COLO829 (cell line): ENCODE measurements at places on chromosomes 2 and 18.

- DNase-seq: no peak
Measured at GRCh38 chr2:101473911-101474701, 806 bp downstream of the RFX8 start.

DNA sequence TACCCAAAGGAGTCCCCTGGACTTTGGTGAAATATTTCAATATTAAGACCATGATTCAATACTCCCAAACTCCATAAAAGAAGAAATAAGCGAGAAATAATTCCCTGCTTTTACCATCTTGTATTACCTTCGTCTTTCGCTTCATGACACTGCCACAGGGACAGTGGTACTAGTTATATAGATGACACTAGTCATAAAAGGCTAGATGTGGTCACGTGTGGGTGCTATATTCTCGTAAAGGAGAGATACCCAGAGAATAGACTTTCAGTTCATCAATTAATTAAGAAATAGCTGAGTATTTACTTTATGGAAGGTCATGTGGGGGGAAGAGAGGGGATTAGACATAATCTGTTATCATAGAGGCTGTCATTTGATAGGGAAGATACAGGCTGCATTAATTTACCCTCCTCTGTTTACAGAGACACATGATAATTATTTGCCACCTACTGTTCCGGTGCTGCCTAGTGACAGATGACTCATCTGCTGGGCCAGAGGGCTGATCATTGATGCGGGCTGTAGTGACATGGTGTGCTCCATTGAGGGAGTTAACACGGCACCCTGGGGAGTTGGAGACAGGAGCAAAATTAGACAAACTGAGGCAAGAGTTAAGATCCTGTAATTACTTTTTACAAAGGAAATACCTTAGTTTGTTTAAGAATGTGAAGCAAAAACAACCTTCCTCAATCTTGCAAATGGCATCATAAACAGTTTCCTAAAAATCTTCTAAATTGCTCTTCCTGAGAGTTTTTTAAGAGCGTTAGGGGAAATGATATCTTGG is 78.2 kb upstream of the ITGB6 start:
- DNase-seq: no peak

DNA sequence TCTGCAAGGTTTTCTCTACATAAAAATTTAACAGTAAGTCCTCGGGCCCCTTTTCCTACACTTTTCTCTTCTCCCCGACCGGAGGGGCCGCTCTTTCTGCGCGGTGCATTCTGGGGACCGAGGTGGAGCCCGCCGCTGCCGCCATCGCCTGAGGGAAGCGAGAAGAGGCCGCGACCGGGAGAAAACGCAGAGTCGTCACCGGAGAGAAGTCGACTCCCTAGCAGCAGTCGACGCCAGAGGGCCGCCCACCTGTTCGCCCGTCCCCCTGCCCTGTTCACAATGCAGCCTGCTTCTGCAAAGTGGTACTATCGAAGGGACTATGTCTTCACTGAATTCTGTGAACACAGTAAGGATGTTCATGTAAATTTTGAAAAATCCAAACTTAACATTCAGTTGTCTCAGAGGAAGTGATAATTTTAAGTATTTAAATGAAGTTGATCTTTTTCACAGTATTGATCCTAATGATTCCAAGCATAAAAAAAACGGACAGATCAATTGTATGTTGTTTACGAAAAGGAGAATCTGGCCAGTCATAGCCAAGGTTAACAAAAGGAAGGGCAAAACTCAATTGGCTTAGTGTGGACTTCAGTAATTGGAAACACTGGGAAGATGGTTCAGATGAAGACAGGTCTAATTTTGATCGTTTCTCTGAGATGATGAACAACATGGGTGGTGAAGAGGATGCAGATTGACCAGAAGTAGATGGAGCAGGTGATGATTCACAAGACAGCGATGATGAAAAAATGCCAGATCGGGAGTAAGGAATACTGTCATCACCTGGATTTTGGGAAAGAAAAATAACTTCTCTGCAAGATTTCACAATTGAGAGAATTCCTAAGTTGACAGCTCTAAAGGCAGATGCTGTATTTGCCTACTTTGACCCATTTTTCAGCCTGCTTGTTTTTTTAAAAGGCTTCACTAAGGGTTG is 55.8 kb downstream of the ASXL2 start:
- no peak for DNase-seq

DNA sequence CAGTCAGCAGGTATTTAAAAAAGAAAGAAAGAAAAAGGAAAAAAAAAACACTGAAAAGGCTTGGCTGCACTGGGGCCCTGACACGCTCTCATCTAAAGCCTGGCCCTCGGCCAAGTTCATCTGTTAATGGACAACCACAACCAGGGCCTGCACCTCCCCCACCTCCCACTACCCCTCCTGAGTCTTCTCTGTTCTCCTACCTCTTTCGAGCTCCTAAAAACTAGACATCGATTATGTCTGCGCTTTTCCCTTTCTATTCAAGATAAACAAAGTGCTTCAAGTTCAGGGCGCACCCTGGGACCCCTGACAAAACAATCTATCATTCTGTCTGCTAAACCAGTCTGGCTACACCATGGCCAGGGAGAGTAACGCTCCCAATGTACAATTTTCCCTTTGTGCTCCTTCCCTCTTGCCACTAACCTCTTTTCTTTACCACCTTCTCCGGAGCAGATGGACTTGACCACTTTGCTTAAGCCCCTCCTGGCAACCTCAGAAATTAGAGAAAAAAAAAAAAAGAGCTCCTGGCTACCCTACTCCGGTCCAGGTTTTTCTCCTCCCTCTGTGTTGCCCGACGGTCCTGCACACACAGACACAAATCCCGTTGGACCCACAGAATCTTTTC is 22.7 kb downstream of the BCL11A start:
- DNase-seq: no peak

GRCh38 chr2:68737711-68738110 is 3.1 kb downstream of the ARHGAP25 start:
- DNase-seq: no peak

DNA sequence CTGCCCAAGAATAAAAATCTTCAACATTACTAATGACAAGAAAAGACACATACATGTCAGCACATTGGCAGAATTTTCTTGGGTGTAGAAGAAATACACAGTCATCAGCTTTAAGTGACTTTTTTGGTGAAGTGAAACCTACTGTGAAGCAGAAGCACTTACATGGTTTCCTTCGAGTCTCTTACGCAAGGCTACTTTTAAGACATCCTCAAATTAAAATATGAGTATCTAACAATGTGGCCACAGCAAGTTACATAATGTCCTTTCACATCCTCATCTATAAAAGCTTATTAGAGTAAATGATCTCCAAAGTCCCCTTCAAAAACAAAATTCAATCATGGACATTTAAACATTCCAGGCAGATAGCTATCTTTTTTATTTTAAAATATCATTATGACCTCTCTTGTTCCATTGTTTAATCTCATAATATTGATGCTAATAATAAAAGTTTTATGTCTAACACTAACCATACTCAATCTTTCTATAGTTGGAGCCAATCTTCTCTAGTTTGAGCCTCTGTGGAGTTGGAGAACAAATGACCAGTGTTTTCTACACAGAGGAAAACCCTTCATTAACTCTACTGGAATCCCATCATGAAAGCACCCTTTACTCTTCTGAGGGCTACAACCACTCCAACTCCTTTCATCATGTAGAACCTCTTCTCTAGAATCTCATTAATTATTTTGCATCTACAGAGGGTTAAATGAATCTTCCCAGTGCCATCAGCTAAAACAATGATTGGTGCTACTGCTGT is 182.2 kb upstream of the ZFP36L2 start:
- peak; percentile 61 for DNase-seq

DNA sequence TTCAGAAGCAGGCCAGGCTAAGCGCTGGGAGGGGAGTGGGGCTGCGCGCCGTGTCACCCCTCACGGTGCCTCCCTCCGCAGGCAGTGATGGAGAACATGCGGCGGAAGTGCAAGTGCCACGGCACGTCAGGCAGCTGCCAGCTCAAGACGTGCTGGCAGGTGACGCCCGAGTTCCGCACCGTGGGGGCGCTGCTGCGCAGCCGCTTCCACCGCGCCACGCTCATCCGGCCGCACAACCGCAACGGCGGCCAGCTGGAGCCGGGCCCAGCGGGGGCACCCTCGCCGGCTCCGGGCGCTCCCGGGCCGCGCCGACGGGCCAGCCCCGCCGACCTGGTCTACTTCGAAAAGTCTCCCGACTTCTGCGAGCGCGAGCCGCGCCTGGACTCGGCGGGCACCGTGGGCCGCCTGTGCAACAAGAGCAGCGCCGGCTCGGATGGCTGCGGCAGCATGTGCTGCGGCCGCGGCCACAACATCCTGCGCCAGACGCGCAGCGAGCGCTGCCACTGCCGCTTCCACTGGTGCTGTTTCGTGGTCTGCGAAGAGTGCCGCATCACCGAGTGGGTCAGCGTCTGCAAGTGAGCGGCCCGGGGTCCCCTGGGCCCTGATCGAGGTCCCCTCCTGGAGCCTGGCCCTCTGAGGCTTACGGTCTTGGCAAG is 12.2 kb downstream of the WNT10A start:
- DNase-seq: peak; percentile 32

DNA sequence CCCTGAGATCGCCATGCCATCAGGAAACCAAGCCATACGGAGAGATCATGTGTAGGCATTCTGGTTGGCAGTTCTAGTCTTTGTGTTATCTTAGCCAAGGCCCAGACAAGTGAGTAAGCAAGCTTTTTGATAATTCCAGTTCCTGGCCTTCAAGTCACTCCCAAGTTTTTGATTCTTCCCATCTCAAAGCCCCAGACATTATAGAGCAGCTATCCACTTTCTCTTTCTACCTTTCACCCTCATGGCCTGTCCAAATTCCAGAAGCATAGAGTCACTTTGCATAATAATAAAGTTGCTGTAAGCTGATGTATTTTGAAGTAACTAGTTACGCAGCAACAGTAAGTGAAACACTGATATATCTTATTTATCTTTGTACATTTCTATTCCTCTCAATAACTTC is 26.8 kb upstream of the IL1RL1 start:
- DNase-seq: no peak

DNA sequence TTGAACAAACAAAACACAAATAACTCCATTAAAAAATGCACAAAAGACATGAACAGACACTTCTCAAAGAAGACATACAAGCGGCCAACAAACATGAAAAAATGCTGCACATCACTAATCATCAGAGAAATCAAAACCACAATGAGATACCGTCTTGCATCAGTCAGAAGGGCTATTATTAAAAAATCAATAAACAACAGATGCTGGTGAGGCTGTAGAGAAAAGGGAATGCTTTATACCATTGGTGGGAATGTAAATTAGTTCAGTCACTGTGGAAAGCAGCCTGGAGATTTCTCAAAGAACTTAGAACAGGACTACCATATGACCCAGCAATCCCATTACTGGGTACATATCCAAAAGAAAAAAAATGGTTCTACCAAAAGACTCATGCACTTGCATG is 37.8 kb downstream of the GPR155 start:
- DNase-seq: no peak

GRCh38 chr2:238369591-238370040 is 49.3 kb downstream of the TRAF3IP1 start:
- no peak for DNase-seq

GRCh38 chr2:8693157-8693821 is 11.4 kb downstream of the ID2 start:
- no peak for DNase-seq

DNA sequence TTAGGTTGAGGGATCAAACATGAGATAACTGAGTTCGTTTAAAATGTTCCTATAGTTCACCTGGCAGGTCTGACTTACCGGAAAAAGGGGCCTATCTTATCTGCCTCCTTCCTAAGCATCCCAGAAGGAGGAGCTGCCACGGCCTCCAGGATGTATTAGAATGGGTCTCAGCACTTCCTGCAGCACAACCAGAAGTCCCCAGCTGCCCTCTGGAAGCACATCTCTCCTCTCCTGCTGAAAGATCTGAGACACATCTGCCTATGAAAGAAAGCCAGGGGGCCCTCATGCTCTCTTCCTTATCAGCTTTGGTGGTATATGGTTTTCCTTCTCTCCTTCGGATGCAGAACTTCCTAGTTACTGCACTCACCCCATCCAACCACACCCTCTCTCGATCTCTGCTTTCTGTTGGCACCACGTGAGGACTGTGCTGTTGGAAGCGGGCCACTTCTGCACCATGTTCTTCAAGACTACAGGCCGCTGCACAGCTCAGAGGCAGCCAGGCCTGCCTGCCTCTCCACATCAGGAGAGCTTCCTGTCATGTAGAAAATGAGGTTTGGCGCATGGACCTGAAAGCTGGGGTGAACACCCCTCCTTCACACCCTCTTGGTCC is 6.5 kb downstream of the IGFBP5 start:
- no peak for DNase-seq

DNA sequence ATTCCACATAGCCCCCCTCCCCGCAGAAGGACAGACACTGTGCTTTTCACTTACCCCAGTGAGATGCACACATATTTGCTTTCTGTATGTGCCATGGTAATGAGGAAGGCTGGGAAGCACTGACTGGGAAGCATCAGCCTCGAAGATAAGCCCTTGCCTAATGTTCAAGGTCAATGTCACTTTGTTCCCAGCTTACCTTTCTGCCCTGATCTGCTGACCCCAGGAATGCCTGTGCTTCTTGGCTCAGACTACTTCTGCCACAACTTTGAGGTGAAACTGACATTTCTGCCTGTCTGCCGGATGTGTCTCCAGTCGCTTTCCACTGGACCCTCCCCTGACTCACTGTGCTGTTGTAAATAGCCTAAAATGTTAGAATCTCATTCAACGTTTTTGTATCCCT is 183.8 kb downstream of the PTPRM start:
- no peak for DNase-seq

- DNase-seq: no peak
Measured at GRCh38 chr2:73239776-73240175, 5.7 kb downstream of the CCT7 start.

DNA sequence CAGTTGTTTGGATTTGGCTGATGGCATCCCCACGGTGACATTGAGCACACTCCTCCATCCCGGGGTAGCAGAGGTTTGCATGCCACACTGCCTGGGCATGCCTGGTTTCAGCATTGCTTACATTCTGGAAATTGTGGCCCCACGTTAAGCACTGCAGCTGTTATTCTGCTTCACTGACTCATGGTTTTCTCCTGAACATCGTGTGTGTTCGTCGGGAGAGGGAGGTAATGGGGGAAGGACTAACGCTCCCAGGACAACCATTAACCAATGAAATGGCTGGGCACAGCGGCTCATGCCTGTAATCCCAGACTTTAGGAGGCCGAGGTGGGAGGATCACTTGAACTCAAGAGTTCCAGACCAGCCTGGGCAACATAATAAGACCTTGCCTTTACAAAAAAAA is 28.2 kb upstream of the YWHAQ start:
- no peak for DNase-seq

GRCh38 chr18:25819746-25820363 is 270.6 kb downstream of the SS18 start:
- DNase-seq: no peak

DNA sequence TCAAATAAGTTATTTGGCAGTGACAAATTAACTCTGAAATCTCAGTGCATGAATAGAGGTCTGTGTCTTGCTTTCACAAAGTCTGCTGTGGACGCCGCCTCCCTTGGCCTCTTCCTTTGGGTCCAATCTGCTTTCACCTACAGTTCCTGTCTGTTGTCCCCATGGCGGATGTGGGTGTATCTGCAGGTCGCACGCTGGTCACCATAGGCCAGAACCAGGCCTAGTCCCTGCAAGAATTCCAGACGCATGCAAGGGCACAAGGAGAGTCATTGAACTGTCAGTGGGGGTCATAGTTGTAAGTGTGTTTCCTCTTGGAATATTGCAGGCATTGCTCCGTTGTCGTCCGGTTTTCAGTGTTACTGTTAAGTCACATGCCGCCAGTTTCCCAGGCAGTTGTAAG is 7.4 kb downstream of the SOCS6 start:
- DNase-seq: peak; percentile 37
